Naive thymus-derived CD4-positive, alpha-beta T cell (primary cell): ENCODE measurements at places on chromosomes 1 and 21.

- no peak for DNase-seq
These were observed 28.8 kb downstream of the PIK3C2B start for GRCh38 chr1:204465546-204466415.

DNA sequence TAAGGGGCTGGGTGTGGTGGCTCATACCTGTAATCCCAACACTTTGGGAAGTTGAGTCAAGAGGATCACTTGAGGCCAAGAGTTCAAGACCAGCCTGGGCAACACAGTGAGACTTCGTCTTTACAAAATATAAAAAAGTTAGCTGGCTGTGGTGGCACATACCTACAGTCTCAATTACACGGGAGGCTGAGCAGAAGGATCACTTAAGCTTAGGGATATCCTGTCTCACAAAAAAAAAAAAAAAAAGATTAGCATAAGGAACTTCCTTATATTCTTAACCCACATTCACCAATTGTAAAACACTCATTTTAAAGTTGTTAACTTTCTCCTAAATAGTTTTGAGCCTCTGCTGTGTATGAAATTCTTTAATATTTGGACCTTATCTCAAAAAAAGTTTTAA is 53.1 kb downstream of the ABCD3 start:
- no peak for DNase-seq

DNA sequence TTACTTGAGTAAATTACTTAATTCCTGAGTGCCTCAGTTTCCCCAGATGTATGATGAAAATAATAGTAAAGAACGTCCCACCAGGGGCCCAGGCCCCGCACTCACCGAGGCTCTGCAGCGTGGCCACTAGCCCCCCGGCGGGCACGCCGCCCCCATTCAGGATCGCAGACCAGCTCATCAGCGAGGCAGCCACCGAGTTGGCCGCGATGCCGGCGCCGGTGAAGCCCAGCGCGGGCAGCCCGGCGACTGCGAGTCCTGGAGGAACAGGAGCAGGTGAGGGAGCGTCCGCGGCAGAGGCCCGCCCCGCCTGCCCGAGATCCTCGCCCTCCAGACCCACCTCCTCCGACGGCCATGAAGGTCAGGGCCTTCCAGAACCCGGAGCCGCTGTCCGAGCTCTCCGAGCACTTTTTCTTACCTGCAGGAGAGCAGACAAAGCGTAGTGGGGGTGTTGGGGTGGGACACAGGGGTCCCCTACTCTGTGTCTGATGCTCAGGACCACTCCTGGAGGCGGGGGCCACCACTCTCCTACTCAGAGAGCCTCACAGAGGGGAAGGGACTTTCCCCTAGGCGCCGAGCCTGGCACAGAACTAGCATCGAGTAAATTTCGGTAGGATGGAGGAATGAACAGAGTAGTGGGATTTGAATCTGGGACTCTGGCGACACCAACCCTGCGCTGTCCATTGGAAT is 3.7 kb downstream of the IFI6 start:
- DNase-seq = no peak

GRCh38 chr1:27033043-27033746 is 20.5 kb upstream of the TENT5B start:
- DNase-seq = no peak

DNA sequence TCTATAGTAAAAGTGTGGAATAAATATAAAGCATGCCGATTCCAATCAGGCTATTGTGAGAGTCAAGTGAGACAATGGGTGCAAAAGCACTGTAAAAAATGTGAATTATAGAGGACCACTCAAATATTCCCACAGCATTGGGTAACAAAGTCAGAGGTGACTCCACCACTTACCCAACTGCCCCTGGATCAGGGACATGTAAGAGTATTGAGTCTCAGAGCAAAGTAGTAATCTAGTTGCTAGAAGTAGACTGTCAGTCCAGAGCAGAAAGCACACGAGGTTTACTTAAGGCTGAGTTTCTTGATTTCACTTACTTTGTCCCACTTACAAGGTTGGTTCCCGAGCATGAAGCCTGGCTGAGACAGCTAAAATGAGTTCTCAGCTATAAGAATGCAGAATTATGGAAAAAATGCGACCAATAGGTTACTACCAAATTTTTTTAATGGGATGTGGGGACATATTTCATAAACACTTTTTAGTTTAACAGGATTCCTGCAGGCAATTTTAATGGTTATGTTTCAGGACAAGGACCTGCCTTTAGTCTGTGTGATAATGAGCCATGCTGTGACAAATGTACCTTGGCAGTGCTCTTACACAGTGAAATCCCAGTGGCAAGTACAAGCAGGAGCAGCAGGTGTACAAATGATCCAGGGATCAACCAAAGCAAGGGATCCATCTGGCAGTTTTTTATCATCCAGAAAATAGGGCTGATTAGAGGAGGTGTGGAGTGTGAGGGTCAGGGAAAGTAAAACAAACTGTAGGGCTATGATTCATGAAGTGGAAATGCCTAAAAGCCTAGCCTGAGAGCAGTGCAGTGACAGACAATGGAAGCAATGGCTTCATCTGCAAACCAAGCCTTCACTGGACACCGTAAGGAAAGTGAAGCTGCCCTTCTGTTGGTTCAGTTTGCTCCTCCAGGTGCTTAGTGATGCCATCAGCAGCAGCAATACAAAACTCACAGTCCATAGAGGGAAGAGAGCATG is 156.2 kb upstream of the SPAG17 start:
- DNase-seq = no peak
